ENCODE measurements at places on chromosomes 6 and 20. TPM values are rescaled to one million over a fixed set of nuclear protein-coding genes. Genes with fewer than 3 reads are reported as not detected.

The EYS gene
- total RNA-seq: 0.24 TPM

The WFDC10B gene
- not detected for total RNA-seq

DNA sequence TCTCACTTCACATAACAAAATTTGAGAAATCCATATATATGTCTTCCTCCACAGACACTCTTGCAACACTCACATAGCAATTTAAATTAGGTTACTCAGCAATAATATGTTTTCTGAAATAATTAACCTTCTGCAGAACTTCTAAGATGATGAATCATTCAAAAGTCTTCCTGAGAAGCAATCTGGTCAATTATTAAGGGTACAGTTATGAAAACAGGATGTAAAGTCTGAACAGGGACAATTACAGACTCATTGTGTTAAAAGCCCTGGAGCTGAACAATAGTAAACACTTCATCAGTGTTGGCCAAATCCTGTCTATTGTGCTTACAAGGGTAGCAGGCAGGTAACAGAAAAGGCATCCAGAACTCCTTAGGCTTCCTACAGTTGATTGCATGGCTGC, 75.4 kb downstream of the FILIP1 start:
- DNase-seq: no peak

The SLC35D3 gene
- not detected for total RNA-seq

- DNase-seq: no peak
Observed at GRCh38 chr6:169820358-169820757, 68.9 kb downstream of the ERMARD start.

DNA sequence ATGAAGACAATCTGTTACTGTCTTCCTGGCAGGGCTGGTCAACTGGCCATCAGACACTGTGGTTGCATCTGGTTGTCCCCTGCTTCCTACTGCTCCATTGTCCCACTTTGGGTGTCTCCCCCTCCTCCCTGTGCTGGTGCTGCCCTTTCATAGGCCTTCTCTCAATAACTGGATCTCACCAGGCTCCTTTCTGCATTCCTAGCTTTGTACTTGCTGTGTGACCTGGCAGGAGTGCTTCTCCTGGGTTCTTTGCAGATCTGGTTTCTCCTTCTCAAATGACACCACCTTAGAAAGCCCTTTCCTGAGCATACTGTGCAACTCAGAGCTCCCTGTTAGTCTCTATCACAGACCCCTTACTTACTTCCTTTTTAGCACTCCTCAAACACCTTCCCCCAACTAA, 223.0 kb downstream of the BCKDHB start:
- DNase-seq: no peak

GRCh38 chr6:168374051-168374502, 54.5 kb upstream of the DACT2 start:
- DNase-seq: no peak

GRCh38 chr6:144893680-144894151, 608.6 kb downstream of the UTRN start:
- no peak for DNase-seq

DNA sequence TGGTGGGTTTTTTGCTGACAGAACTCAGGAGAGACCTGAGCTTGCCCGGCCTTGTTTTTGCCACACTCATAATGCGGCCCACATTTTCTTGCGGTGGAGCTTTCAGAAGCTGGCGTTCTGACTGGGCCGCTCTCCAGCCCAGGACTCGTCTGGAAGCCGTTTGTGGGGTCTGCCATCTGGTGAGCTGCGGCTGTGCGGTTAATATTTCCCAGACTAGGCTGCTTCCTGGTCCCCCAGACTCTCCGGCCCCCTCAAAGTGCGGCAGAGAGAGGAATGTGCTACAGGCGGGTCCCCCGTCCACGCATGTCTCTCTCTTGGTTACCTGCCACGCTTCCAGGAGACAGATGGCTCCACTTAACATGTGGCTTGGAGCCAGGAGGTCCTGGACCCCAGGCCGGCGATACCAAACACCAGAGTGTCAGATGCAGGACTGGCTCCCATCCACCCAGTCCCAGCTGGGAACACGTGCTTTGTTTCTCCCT, 128.9 kb upstream of the PMEPA1 start:
- DNase-seq: no peak

The LY6G6C gene
- total RNA-seq: not detected

GRCh38 chr6:77466451-77467437, 3.5 kb upstream of the HTR1B start:
- no peak for DNase-seq

The ACSS1 gene
- 47.6 TPM for total RNA-seq

GRCh38 chr6:163248051-163248450, 166.5 kb upstream of the QKI start:
- no peak for DNase-seq

- no peak for DNase-seq
Observed at GRCh38 chr6:44211284-44211683, 5.4 kb upstream of the MYMX start.

DNA sequence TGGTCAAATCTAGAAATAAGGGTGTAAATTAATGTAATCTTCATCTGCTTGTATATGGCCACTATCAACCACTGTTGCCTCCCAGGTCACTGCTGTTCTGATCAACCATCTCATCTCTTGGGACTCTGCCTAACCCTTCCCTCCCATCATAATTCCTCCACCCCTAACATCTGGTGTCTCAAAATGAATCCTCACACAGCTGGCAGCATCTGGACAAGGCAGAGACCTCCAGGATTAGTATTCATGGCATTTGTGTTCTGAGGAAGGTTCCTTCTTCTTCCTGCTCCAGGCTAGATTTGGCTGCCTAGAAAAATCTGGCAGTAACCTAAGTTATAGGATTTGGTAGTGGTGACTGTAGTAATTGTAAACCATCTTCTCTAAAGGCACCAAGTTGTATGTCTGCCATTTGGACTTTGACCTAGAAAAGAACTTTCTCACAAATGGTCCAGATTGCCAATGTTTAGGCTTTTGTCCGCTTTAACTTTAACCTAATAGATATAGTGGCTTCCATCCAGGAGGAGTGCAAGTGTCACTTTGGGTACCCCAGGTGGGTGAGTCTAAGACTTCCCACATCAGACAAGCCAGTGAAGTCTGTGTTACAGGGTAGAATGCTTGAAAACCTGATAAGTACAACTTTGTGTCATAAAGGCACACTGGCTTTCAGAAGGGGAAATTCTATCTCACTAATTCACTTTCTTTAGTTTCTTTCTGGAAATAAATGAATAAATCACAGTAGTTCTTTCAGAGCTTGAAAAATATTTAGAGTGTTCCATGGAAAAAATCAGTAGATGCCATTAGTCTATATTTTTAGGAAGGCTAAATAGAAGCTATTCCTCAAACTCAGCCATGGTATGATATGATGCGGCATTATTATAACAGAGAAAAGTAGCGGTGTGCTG, 3.0 kb upstream of the PHACTR2 start:
- DNase-seq: no peak

GRCh38 chr6:139443231-139444112, 69.0 kb upstream of the CITED2 start:
- no peak for DNase-seq

- DNase-seq: peak; percentile 22
Observed at GRCh38 chr20:47031821-47032220, 137.2 kb downstream of the EYA2 start.

GRCh38 chr6:87139236-87139635, 16.1 kb upstream of the ZNF292 start:
- no peak for DNase-seq

GRCh38 chr6:119627908-119628669, 278.5 kb upstream of the MAN1A1 start:
- DNase-seq: no peak

GRCh38 chr20:48759631-48760245, 68.1 kb downstream of the PREX1 start:
- DNase-seq: no peak

DNA sequence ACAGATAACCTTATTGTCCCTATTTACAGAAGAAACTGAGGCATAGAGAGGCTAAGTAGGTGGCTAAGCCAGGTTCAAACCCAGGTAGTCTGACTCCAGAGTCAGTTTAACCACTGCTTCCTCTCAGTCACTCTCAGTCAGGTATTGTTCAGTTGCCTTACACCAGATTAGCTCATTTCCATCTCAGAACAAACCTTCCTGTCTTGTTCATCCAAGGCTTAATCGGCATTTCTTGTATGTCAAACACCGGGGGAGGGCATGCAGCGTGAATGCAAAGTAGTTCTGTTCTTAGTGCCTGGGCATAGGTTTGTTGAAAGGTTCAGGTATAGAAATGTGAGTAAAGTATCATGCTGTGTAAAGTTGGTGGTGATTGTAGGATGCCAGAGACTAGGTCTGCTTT, 51.7 kb downstream of the CTNNBL1 start:
- no peak for DNase-seq
